ENCODE measurements at places on chromosomes 12 and 14.

- DNase-seq = no peak
Measured at GRCh38 chr14:39246618-39247017, 12.9 kb downstream of the MIA2 start.

GRCh38 chr12:27207615-27208413 lies 36.3 kb upstream of the STK38L start:
- DNase-seq = peak; percentile 57

DNA sequence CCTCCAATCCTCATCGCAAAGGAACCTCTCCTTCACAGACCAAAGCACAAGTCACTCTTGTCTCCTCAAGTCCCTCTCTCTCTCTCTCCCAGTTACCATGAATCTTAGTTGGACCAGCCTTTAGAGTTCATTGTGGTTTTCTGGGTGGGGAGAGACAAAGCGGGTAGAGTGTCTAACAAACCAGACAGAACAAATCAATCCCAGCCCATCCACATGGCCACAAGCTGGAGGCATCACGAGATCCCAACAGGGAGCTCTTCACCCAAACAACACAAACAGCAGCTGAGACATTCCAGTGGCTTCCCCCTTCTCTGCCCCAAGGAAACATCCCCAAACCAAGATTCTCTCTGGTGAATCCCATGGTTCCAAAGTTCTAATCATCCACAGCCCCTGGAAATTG lies 22.4 kb downstream of the ACTN1 start:
- DNase-seq = no peak

- DNase-seq = no peak
Measured at GRCh38 chr14:58805605-58806409, 168.0 kb downstream of the DACT1 start.

DNA sequence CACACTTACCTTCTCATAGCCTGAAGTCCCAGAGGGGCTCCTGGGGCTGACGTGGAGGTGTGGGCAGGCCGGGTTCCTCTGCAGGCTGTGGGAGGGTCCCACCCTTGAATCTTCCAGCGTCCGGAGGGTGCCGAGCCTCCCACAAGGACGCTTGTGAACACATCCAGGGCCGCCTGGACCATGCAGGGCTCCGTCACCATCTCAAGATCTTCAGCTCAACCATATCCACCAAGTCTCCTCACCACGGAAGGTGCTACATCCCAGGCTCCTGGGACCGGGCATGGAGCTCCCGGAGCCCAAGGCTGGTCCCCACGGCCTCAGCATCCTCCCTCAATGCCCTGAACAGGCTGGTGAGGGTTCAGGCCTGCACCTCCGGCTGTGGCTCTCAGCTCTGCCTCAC lies 10.7 kb upstream of the FBRSL1 start:
- no peak for DNase-seq

- DNase-seq = peak; percentile 6
Measured at GRCh38 chr14:78848234-78848820, 678.2 kb downstream of the NRXN3 start.

- DNase-seq = no peak
Measured at GRCh38 chr12:127381681-127382080, 885.3 kb upstream of the TMEM132C start.

- no peak for DNase-seq
Measured at GRCh38 chr14:105178069-105178867, 2.8 kb downstream of the NUDT14 start.

DNA sequence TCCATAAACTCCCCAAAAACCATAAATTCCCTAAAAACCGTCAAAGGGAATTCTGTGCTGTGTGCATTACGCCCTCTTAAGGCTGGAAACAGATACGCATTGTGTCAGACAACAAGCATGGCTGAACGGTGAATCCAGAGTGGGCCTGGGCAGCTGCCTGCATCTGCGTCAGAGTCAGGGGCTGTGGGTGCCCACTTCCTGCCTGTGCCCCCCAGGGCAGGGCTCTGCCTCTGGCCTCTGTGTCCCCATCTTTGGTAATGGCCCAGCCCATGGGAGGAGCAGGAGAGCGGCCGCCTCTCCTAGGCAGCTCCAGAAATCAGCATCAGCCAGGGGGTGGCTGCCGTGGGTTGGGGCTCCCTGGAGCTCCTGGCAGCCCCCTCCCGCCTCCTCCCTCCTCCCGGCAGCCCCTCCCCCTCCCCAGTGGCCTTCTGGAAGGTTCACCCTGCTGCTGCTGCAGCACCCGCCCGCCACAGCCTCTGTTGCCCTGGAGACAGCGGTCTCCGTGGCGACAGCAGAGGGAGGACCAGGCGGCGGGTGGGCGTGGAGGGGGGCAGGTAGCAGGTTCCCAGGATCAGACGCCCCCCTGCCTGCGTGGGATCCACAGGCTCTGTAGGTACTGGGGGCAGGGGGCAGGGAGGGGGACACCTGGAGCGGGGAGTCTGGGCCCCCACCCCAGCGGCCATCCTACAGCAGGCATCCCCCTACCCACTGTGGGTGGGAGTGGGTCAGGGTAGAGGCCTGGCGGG lies 5.9 kb downstream of the MMP17 start:
- no peak for DNase-seq

GRCh38 chr12:96812153-96812552 lies 94.9 kb upstream of the NEDD1 start:
- DNase-seq = no peak

GRCh38 chr12:110279566-110280375 lies 1.3 kb upstream of the ATP2A2 start:
- no peak for DNase-seq

Measured in stimulated activated CD4-positive, alpha-beta T cell treated with anti-CD3 and anti-CD28 coated beads, Interleukin-4, amount 100 ng/mL, for 24 hours (primary cell).